Fibroblast of lung (primary cell): ENCODE measurements at places on chromosomes 11 and 22. TPM values are rescaled to one million over a fixed set of nuclear protein-coding genes. Genes with fewer than 3 reads are reported as not detected.

DNA sequence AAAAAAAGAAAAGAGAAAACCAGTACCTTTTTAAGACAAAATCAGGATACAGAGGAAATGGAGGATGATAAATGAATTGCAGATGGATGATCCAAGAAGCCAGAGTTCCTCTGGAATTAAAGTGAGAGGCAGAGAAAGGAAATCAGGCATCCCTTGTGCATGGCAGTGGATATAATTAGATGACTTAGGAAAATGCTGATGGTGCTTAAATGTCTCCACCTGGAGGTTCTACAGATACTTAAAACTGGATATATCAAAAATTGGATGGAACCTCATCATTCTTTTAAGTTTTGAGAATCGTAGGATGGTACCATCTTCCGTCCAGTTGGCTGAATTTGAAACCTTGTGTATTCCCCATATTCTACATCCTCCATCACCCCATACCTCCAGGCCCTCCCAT, 1040.0 kb downstream of the NTM start:
- H3K27ac ChIP-seq, result no peak overlapping the region
- H3K36me3 ChIP-seq, result no peaks in the 10 kb centered on the region
- H3K4me1 ChIP-seq, result no peaks in the 10 kb centered on the region
- H3K4me3 ChIP-seq, result no peak overlapping the region

The OR6A2 gene
- total RNA-seq, result under 0.01 and 0.17 TPM in 2 replicates

The SYT8 gene
- not detected in 2 replicates for total RNA-seq

DNA sequence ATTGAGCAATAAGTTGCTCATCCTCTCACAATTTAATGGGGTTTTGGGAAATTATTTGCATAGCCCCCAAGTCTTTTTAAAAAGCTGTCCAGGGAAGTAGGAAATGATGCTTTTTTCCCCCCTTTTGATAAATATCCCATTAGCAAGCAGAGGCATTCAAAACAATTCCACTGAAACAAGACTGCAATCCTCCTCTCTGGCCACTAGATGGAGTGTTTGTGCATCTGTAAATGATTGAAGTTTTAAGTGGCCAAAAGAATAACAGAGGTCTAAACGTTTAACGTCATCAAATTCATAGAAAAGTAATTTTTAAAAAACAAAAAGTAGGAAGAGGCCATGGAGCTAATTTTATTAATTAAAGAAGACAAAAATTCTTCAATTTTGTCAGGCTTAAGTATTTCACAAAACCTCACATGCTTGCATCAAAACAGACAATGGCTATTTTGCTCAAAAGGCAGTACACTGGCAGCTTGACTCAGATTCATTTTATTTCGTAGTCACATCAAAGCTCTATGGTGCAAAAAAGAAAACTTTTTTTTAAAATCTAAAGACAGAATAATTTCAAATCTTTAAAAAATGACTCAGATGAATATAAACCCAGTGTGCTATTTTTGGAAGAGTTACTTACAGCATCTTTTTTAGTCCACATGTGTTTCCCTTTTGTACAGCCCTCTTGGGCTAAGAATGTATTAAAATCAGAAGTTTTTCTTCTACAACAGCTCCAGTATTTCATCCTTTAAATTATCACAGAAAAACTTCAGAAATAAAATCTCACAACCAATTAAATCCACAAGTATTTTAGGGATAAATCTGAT, 17.8 kb downstream of the CHORDC1 start:
- DNase-seq, result peak; percentile 52
- H3K4me1 ChIP-seq, result no peaks in the 10 kb centered on the region
- H3K36me3 ChIP-seq, result peaks cover 2% of the 10 kb centered on the region
- no peak overlapping the region for H3K4me3 ChIP-seq
- no peaks in the 10 kb centered on the region for H3K27me3 ChIP-seq

- no peaks in the 10 kb centered on the region for H3K27me3 ChIP-seq
- H3K4me3 ChIP-seq, result no peak overlapping the region
- peaks cover 4% of the 10 kb centered on the region for H3K36me3 ChIP-seq
- no peak for DNase-seq
Observed at GRCh38 chr11:119300198-119300964, 16.5 kb downstream of the MCAM start.

The KIAA0930 gene
- 20.5 and 30.9 TPM in 2 replicates for total RNA-seq

GRCh38 chr11:76238551-76238950, 32.2 kb upstream of the WNT11 start:
- peaks cover 6% of the 10 kb centered on the region for H3K4me1 ChIP-seq
- no peak overlapping the region for H3K4me3 ChIP-seq
- H3K36me3 ChIP-seq, result no peaks in the 10 kb centered on the region
- no peak for DNase-seq
- H3K27me3 ChIP-seq, result peaks cover 6% of the 10 kb centered on the region

DNA sequence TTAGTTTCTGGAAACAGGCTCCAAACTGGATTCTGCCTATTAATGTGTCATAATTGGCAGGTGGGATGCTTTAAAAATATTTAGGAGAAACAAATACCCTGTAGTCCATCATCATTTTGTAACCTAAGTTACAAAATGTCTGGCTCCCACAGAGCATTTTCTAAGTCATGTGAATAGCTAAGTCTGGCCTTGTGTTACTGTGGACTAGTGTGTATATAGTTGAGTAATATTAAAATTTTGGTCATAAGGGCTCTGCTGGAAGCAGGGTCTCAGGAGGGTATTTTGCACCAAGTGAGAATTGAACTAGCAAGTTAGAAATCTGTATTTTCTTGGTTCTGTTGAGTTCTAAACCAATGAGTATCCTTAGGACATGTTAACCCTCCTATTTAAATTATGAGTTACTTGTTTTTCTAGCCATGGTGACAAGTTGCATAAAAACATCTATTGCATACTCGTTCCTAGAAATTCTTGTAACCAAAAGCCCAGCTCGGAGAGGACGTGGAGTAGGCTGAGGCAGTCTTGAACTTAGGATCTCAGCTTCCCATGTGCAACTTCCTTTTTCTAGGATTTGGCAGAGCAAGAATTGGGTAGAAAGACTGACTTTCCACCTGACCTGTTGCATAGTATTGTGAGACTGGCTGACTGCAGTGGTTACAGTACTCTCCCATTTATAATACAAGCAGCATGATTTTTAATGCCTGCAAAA, 5.4 kb downstream of the PTPMT1 start:
- peaks cover 16% of the 10 kb centered on the region for H3K4me1 ChIP-seq
- peaks cover 13% of the 10 kb centered on the region for H3K36me3 ChIP-seq
- no peaks in the 10 kb centered on the region for H3K27me3 ChIP-seq
- no peak overlapping the region for H3K27ac ChIP-seq
- H3K4me3 ChIP-seq, result no peak overlapping the region
- no peak for DNase-seq

DNA sequence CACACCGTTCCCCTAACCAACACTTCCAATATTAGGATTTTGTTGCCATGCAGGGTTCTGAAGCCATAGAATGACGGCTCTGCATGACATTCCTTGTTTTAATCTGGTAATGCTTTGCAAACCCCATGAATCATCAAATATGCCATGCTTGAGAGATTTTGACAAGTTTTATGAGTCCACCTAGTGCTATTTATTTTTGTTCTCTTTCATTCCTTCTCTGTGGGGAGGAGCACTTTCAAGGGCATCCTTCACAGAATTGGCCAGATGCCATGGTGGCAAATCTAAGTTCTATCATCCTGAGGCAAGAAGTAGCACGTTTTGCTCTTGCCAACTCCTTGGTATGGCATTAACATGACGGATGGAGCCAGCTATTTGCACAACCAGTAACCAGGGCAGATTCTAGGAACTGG, 268.4 kb downstream of the FAM76B start:
- peak; percentile 65 for DNase-seq
- peaks cover 3% of the 10 kb centered on the region for H3K4me1 ChIP-seq
- no peaks in the 10 kb centered on the region for H3K36me3 ChIP-seq
- no peak overlapping the region for H3K4me3 ChIP-seq

The APOL4 gene
- total RNA-seq, result 2.0 and 2.1 TPM in 2 replicates

The SYT13 gene
- not detected in 2 replicates for total RNA-seq

DNA sequence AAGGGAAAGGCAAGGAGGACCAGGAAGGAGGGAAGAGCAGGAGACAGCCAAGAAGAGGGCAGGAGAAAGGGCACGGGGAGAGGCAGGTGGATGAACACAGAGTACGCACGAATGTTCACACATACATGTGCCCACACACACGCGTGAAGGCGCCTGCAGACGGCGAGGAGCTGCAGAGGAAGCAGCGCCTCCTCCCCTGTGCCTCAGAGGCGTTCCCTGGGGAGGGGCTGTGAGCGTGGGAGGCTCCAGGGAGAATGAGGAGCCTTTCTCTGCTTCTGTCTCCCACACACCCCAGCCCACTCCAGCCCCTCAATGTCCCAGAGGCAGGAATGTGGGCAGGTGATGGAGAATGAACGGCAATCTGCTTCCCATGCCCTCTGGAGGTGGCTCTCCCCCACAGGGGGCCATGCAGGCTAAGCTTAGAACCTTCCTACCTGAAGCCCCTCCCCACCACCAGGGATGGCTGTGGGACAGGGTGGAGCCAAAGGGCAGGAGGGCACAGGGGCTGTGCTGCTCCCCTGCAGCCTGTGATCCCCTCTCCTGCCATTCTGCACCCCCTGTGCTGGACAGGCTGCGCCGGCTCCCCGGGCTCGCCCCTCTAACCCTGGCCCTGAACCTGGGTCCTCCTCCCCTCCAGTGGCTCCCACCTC, 25.3 kb downstream of the PPM1F start:
- no peak overlapping the region for H3K4me3 ChIP-seq
- H3K36me3 ChIP-seq, result peaks cover 16% of the 10 kb centered on the region
- DNase-seq, result no peak
- no peaks in the 10 kb centered on the region for H3K4me1 ChIP-seq
- no peaks in the 10 kb centered on the region for H3K27me3 ChIP-seq

- H3K4me1 ChIP-seq, result peaks cover 7% of the 10 kb centered on the region
- peak overlapping the region; percentile 67 for H3K4me3 ChIP-seq
- DNase-seq, result peak; percentile 91
- H3K27ac ChIP-seq, result peak overlapping the region; percentile 98
Observed at GRCh38 chr22:46069521-46070214, 80.7 kb upstream of the PPARA start.
